ENCODE measurements at places on chromosomes 11 and 22.

DNA sequence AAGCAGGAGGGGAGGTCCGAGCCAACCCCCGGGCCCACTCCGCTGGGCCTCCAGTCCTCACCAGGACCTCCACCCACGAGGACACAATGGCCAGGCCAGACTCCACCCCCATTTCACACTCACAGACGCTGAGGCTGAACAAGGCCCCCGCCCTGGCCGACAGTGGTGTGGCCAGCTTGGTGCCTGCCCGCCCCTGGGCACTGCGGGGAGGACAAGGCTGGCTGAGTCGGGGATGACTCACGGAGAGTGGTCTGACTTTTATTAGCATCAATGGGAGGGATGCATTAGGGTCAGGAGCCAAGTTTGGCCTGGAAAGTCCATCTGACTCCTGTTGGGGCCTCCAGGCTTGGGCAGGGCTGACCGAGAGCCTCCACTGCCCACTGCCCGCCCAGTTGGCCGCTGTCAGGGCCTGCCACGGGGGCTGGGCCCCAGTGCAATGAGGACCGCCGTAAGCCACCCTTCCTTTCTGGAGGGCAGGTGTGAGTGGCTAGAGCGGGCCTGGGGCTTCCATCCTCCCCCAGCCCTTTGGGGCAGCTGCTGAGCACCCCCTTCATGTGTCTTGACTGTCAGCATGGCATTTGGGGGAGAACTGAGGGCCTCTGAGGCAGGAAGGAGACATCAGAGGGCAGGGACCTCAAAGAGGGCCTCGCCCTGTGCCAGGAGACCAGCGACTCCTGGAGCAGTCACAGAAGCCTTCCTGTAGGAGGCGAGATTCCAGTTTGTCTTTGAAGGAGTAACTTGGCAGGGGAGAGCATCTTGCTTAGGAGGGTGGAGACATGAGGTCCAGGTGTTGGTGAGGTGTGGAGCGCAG is 10.6 kb downstream of the TSPAN32 start:
- DNase-seq, result no peak

GRCh38 chr11:126102436-126102981 is 39.8 kb upstream of the CDON start:
- DNase-seq, result no peak

- DNase-seq, result no peak
Measured at GRCh38 chr11:116200564-116200963, 572.2 kb downstream of the BUD13 start.

DNA sequence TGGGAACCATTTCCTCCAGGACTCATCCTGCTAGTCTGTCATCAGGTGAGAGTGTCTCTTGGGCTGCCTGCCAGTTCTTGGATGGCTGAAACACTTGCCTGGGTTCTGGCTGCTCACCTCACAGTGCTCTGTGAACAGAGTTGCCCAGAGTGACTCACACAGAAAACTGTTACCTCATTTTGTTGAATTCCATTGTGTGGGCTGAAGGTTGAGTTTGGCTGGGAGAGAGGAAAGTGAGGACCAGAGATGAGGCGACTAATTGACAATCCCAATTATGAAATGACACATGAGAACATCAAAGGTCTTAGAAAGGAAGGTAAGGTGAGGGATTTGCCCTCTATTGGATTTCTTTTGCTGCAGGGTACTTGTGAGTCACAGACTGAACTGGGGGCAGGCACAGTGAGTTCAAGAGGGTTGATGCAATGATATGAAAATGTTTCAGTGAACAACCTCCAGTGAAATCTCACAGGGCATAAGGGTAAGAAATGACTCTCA is 20.2 kb upstream of the CALCB start:
- DNase-seq, result no peak

- no peak for DNase-seq
Measured at GRCh38 chr22:35128637-35129036, 62.7 kb downstream of the ISX start.

GRCh38 chr11:83195143-83195466 is 1.6 kb downstream of the ANKRD42 start:
- peak; percentile 41 for DNase-seq

- no peak for DNase-seq
Measured at GRCh38 chr11:11774928-11775327, 66.8 kb upstream of the USP47 start.

GRCh38 chr22:49305214-49305965 is 522.3 kb downstream of the BRD1 start:
- DNase-seq, result peak; percentile 25

- DNase-seq, result no peak
Measured at GRCh38 chr11:101126551-101127196, 2.9 kb downstream of the PGR start.

GRCh38 chr11:68935516-68936357 is 32.0 kb downstream of the IGHMBP2 start:
- DNase-seq, result no peak

DNA sequence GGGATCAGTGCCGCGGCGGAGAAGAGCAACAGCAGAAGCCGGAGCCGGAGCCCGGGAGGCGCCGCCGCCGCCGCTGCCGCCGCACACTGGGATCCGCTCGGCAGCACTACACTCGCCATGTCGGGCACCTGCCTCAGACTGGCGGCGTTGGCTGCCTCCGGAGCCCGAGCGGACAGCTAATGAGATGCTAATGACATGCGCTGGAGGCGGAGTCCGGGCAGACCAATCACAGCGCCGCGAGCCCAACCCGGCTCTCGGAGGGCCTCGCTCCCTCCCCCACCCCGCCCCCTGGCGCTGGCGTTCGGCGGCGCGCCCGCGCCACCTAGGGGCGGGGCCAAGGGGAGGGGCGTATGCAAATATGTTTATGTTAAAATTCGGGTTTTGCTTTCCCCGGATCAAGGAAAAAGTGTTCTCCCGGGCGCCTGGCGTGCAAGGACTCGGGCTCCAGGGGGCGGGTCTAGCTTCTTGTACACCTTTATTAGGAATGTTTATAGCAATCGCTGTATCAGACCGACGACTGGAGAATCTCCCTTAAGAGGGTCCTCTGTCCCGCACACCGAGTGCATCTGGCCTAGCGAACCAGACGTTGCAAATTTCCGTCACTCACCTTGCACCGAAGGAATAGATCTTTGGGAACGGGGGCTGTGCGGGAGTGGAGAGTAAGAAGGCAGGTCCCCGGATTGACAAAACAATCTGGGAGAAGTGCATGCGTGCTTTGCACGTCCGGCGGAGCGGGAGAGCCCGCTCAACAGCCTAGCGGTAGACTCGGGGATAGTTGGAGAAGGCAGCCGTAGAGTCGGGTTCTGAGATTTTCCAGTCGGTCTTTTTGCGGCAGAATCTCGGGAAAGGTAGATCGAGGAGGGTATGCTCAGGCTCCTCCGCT is at the start of gene CADM1:
TSS of gene CADM1 (minus strand) at position 140 of the 883 bp plus-strand sequence.
- peak; percentile 60 for DNase-seq

DNA sequence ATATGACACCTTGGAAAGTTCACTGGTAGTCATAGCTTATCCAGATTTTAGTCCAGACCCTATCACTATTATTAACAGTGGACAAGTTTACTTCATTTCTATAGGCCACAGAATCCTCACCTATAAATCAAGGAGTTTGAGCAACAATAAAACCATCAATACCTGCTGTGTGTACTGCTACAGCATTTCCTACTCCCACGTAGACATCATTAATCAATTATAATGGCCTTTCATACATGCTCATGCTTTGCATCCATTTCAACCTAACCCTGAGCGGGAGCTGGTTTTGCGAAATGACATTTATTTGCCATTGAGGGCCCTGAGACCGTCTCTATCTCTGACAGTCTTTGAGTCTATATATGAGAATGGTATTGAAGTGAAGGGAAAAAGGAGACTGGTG is 312.3 kb downstream of the FAT3 start:
- no peak for DNase-seq

DNA sequence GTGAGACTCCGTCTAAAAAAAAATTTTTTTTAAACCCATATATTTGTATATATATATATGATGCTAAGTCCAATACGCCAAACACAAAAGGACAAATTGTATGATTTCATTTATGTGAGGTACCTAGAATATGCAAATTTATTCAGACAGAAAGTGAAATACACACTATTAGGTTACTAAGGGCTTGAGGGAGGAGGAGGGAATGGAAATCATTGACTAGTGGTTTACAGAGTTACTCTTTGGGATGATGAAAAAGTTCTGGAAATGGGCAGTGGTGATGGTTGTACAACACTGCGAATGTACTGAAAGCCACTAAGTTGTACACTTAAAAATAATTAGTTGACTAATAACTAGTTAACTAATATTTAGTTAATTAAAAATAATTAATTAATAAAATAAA is 36.2 kb upstream of the FGF3 start:
- no peak for DNase-seq

DNA sequence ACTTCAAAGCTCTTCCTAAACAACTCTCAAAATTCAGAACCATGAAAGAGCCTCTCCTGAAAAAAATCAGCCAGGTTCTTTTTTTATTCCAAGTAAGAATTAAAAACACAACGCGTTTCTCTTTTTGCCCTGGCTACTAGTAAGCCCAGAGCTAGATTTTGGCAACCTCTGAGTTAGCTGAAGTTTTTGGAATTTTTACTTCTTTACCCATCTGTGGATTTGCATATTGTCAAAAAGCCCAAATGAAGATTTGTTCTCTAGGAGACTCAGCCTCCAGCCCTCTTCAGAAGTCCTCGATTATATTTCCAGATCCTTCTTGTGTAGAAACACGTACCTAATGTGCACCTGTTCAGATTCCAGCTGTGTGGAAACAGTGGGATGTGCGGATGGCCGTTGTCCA is 517.9 kb downstream of the TBC1D22A start:
- DNase-seq, result no peak

DNA sequence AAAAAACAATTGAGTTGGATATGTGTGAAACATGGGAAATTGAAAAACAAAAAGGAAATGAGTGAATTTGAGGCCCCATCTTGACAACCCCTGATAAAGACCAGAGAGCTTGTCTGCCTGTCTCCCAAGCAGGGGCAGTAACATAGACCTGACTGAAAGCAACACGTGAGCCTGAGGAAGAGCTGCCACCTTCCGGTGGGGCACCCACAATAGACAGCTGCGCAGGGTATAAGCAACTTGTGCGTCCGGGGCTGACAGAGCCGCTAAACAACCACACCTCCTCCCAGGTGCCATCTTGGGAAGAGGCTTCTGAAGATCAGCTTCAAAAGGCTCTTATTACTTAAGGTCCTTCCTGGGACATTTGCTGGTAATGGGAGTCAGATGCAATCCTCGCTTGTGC is 166.8 kb downstream of the NTM start:
- no peak for DNase-seq

- no peak for DNase-seq
Measured at GRCh38 chr11:64643920-64644646, 53.1 kb downstream of the SLC22A12 start.

GRCh38 chr11:2891326-2892214 is 6.0 kb upstream of the CDKN1C start:
- no peak for DNase-seq

GRCh38 chr11:16815047-16815767 is 76.8 kb downstream of the C11orf58 start:
- peak; percentile 84 for DNase-seq

DNA sequence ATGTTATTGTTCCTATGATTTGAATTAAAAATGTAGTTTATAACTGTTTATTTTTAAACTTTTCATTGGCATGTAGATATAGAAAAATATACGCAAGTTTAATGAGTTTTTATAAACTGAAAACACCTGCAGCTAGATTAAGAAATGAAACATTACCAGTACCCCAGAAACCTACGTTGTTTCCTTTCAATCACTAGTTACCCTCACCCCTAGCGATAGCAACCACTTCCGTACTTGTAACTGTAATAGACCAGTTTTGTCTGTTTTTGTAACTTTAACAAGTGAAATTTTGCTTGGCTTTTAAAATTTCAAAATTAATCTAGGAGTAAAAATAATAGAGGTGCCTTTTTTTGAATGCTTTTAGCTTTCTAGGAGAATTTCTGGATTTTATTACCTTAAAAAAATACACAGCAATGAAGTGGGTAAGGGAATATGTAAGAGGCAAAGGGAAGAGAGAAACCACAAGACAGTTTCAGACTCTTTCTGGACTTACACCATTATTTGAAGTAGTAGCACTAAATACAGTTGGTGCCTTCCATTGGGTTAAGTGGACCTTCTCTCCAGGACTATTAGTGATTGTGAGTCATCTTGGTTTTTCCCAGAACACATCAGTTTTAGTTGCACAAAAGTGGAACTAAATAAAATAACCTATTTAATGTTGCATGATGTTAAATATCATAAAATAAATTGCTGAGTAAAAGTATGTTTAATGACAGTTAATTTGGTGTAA is 18.7 kb upstream of the NAT10 start:
- DNase-seq, result peak; percentile 29

DNA sequence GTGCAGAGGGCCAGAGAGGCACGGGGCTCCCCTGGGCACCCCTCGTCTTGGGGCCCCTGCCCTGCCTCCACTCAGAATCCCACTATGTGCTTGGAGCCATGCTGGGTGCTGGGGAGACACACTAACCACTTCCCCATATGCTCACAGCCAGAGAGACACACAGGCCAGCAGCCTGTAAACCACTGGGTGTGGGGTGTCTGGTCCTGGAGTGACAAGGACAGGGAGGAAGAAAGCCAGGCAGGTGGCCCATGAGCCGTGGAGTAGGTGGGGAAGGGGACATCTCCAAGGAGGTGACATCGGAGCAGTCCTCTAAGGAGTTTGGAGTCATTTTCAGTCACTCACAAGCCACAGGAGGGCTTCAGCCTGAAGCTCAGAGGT is 58.9 kb downstream of the CDKN1C start:
- DNase-seq, result no peak

DNA sequence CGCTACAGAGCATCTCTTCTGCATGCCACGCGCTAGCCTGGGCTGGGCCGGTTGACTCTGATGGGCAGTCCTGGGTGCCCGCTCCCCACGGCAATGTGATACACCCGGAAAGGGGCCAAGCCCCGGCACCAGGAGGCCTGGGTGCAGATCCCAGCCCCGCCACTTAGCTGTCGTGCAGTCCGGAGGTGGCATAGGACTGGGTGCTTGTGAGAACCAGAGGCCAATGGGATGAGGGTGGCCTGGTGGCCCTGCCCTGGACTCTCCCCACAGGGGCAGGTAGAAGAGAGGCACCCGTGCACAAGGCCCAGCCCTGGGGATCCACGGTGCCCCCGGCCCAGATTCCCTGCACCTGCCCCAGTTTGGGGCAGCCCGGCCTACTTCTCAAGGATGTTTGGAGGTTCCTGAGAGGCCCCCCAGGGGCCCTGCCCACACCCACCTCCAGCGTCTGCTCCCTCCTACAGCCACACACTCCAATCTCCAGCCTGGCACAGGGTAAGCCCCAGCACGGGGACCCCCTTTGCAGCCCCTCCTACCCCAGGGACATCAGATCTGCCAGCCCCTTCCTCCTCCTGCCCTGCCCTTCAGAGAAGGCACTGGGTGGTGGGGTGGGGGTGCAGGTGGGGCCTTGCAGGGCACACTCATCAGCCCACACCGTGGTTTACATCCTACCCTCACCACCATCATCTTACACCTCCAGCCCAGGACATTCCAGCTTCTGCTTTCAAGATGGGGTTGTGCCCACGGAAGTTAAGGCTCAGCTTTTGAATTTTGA is 66.9 kb downstream of the CYTH4 start:
- no peak for DNase-seq

Measured in inflammatory macrophage (primary cell).